Activated CD4-positive, alpha-beta T cell treated with anti-CD3 and anti-CD28 coated beads, Interleukin-2, amount 10 ng/mL, durations not matched to agents 7 days and 5 days (primary cell): ENCODE measurements at places on chromosomes 2 and 18. TPM values are rescaled to one million over a fixed set of nuclear protein-coding genes. Genes with fewer than 3 reads are reported as not detected.

Gene POTEC
- not detected for total RNA-seq

Gene KCNF1
- not detected for total RNA-seq

Gene CYS1
- total RNA-seq, result 0.15 TPM

Gene ABCB6
- total RNA-seq, result 10.0 TPM

Gene EFHD1
- 0.50 TPM for total RNA-seq

Gene IL1R1
- 1.3 TPM for total RNA-seq

Gene RGPD4
- 0.02 TPM for total RNA-seq

Gene SCN3A
- not detected for total RNA-seq

Gene ATP8B1
- total RNA-seq, result not detected

Gene IHH
- total RNA-seq, result not detected

Gene FAM110C
- total RNA-seq, result 0.22 TPM

Gene GCG
- not detected for total RNA-seq

Gene RAPGEF4
- total RNA-seq, result 0.77 TPM

Gene PUS10
- total RNA-seq, result 5.7 TPM

Gene CAPN14
- 0.12 TPM for total RNA-seq

Gene FSIP2
- total RNA-seq, result 0.17 TPM

- H3K36me3 ChIP-seq, result peaks cover 2% of the 10 kb centered on the region
- no peak overlapping the region for H3K4me3 ChIP-seq
- H3K27me3 ChIP-seq, result no peaks in the 10 kb centered on the region
- H3K4me1 ChIP-seq, result peaks cover 5% of the 10 kb centered on the region
- H3K27ac ChIP-seq, result peak overlapping the region; percentile 34
- no peak for DNase-seq
Observed at GRCh38 chr2:43080571-43081021, 145.8 kb downstream of the ZFP36L2 start.

GRCh38 chr2:180980106-180980942 lies at the start of gene UBE2E3:
UBE2E3 (plus strand) TSS chr2:180980605; CDS start chr2:180982043, 1,438 bp downstream.
- DNase-seq, result peak; percentile 79
- H3K4me1 ChIP-seq, result peaks cover 33% of the 10 kb centered on the region
- peaks cover 26% of the 10 kb centered on the region for H3K27me3 ChIP-seq
- peak within 1 kb of the TSS; percentile 98 for H3K27ac ChIP-seq

- H3K4me1 ChIP-seq, result no peaks in the 10 kb centered on the region
- H3K36me3 ChIP-seq, result no peaks in the 10 kb centered on the region
- H3K4me3 ChIP-seq, result no peak overlapping the region
- DNase-seq, result no peak
- H3K27ac ChIP-seq, result no peak overlapping the region
Observed at GRCh38 chr18:61655630-61656029, 237.2 kb downstream of the RNF152 start.

- no peaks in the 10 kb centered on the region for H3K27me3 ChIP-seq
- H3K4me3 ChIP-seq, result no peak overlapping the region
- H3K4me1 ChIP-seq, result peaks cover 2% of the 10 kb centered on the region
- no peaks in the 10 kb centered on the region for H3K36me3 ChIP-seq
- H3K27ac ChIP-seq, result no peak overlapping the region
- DNase-seq, result no peak
Observed at GRCh38 chr18:46423226-46423805, 233.7 kb downstream of the LOXHD1 start.

DNA sequence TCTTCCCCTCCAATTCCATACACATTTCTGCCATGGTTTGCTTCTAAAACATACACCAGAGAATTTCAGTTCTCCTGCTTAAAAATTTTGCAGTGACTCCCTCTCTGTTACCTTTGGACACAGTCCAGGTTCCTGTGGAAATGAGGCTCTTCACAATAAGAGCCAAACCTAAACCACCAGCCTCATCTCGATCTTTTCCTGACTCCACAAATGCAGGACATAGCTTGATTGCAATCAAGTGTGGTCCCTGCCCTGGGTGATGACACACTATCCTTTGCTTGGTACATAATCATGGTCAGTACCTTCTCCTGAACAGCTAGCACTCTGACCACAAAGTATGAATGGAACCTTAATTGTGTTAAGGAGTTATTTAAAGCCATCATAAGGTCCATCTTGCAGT lies 134.9 kb upstream of the CHAC2 start:
- no peak overlapping the region for H3K27ac ChIP-seq
- H3K36me3 ChIP-seq, result no peaks in the 10 kb centered on the region
- DNase-seq, result no peak
- H3K27me3 ChIP-seq, result no peaks in the 10 kb centered on the region

DNA sequence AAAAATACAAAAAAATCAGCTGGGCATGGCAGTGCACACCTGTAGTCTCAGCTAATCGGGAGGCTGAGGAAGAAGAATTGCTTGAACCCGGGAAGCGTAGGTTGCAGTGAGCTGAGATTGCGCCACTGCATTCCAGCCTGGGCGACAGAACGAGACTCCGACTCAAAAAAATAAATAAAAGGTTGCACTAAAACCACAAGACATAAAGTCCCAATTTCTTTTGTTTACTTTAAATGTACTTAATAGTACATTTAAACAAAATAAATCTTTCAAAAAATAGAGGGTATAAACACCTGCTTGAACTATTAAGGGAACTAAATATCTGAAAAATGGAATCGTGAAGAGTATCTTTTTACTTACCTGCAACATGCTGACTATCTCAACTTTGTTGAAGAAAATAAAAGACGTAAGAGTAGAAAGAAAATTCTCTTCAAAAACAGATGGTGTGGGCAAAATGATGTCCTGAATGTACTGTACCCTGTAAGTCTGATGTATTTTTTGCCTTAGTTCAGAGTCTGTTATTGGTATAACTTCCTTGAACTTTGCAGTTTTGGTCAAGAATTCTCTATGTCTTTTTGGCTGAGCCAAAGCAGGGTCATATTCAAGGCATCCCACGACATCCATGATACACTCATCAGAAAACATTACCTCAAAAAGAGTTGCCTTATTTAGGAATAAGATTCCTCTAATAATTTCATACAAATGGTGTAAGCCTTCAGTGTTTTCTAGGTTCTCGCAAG lies 19.2 kb downstream of the PPP4R3B start:
- peaks cover 52% of the 10 kb centered on the region for H3K36me3 ChIP-seq
- peaks cover 19% of the 10 kb centered on the region for H3K4me1 ChIP-seq
- DNase-seq, result no peak
- no peaks in the 10 kb centered on the region for H3K27me3 ChIP-seq

DNA sequence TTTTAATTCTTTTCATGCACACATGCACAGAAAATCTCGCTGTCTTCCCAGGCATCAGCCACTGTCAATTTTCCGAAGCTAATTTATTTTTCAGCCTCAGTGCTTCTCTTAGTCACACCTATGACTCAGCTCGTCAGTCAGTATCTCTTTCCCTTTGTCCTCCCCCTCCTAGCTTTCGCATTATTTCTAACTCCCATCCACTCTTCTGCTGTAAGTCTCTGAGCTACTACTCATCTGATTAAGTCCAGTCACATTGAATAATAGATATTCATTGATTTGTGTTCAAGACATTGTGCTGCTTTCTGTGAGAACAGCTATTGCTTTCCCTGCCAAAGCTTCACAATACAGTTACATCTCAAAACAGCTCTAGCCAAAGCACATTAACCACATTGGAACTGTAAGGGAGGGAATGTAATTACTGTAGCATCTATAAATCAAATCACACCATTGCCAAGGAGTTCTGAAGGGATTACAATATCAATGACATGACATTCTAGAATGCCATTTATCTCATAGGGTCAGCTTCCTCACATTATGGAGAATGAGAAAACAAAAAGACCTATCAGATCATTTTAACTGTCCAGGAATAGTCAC lies 89.4 kb downstream of the SCN3A start:
- no peaks in the 10 kb centered on the region for H3K36me3 ChIP-seq
- DNase-seq, result no peak
- no peaks in the 10 kb centered on the region for H3K4me1 ChIP-seq
- no peaks in the 10 kb centered on the region for H3K27me3 ChIP-seq
- H3K27ac ChIP-seq, result no peak overlapping the region

DNA sequence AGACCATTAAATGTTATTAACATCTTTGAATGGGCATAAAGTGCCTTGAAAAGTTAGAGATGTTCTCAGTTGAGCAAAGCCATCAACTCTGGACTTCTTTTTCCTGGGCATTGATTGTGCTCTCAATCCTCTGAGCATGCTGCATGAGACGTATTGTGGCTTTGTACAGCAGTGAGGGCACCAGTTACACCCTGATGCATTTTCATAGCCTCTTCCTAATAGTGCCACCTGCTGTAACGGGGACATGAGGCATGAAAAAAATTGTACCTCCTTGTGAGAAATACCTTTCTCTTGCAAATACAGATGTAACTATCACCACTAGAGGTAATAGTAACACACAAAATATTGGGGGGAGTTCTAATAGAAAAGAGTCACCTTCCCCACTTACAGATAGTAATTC lies 697.5 kb downstream of the TMEM182 start:
- H3K4me3 ChIP-seq, result no peak overlapping the region
- no peak for DNase-seq
- H3K27ac ChIP-seq, result no peak overlapping the region

- DNase-seq, result no peak
- peaks cover 6% of the 10 kb centered on the region for H3K27me3 ChIP-seq
- H3K27ac ChIP-seq, result no peak overlapping the region
- H3K4me3 ChIP-seq, result no peak overlapping the region
- H3K36me3 ChIP-seq, result peaks cover 6% of the 10 kb centered on the region
- peaks cover 43% of the 10 kb centered on the region for H3K4me1 ChIP-seq
Observed at GRCh38 chr2:64225491-64225890, 81.3 kb upstream of the PELI1 start.

- no peak overlapping the region for H3K27ac ChIP-seq
- H3K4me1 ChIP-seq, result no peaks in the 10 kb centered on the region
- DNase-seq, result no peak
Observed at GRCh38 chr2:48050711-48051110, 144.4 kb upstream of the FBXO11 start.

- no peaks in the 10 kb centered on the region for H3K27me3 ChIP-seq
- no peak overlapping the region for H3K4me3 ChIP-seq
- H3K36me3 ChIP-seq, result no peaks in the 10 kb centered on the region
- no peaks in the 10 kb centered on the region for H3K4me1 ChIP-seq
- no peak overlapping the region for H3K27ac ChIP-seq
- no peak for DNase-seq
Observed at GRCh38 chr2:71500426-71501079, 47.2 kb downstream of the DYSF start.

DNA sequence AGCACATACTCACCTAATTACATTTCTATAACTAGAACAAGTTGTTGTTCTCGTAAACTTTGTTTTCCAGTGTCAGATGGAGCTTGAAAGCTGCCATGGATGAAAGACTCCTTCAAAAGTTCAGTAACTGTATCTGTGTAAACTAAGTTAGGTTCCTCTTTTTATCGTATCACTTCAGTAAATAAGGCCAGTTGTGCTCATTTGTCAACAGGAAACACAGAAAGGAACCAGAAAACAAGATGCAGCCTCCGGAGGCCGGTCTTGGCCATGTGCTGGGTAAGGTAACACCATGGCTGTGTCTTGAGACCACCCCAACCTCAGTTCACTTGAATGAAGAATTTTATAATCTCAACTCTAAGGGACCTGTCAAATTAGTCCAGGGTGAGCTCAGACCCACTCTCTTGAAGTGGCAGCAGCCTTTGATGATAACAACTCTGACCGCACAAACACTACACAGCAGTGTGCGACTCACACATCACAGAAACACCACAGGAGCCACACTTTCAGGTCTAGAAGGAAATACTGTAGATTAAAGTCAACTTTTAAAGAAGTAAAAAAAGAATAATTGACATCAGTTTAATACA lies 213.8 kb downstream of the AFF3 start:
- no peak overlapping the region for H3K4me3 ChIP-seq
- no peak overlapping the region for H3K27ac ChIP-seq
- H3K36me3 ChIP-seq, result no peaks in the 10 kb centered on the region
- H3K27me3 ChIP-seq, result no peaks in the 10 kb centered on the region
- DNase-seq, result no peak

GRCh38 chr2:180125245-180125962 lies 118.3 kb upstream of the CWC22 start:
- no peak overlapping the region for H3K4me3 ChIP-seq
- H3K36me3 ChIP-seq, result no peaks in the 10 kb centered on the region

DNA sequence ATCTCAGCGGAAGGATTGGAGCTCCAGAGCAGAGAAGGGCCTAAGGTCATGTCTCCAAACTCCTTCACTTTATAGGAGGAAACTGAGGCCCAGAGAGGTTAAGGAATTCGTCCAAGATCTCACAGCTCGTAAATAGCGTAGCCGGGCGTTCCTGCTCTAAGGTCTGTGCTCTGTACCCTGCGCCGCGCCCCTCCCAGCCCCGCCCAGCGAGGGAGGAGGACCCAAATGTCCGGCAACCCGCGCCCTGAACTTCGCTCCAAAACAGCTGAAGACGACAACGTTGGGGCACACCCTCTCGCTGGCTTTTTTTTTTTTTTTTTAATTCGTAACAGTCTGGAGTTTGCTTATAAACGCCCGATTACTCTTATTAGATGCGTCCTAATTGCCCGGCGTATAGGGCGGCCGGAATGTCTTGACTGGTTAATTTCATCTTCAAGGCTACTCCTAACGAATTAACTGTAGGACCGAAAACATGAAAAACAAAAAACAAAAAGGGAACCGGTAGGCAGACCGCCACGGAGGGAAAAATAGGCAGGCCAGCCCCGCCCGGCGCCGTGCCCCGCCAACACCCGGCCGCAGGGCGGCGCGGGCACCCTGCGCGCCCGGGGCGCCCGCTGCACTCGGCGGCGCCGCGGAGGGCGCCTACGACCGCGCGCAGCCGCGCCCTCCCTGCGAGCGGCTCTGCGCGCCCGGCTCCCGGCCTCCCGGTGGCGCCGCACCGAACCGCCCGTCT lies 928 bp upstream of the FOSL2 start:
- peaks cover 2% of the 10 kb centered on the region for H3K36me3 ChIP-seq
- peak overlapping the region; percentile 81 for H3K4me3 ChIP-seq
- peaks cover 37% of the 10 kb centered on the region for H3K4me1 ChIP-seq
- peak; percentile 79 for DNase-seq
- H3K27ac ChIP-seq, result peak overlapping the region; percentile 96
- H3K27me3 ChIP-seq, result peaks cover 2% of the 10 kb centered on the region

DNA sequence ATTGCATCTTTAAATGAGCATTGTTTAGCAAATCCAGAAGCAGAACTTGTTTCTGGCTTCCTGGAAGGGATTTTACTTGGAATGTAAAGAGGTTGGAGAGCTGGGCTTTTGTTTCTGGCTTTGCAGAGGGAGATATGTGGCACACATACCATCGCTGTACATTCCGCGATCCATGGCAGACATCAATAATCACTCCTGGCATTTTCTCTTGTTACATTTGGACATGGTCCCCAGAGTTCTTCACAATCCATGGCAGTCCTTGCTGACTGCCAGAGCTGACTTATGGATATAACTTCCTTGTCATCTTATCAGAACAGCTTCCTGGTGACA lies 445.6 kb upstream of the SPRED2 start:
- no peak overlapping the region for H3K27ac ChIP-seq
- no peaks in the 10 kb centered on the region for H3K36me3 ChIP-seq
- H3K27me3 ChIP-seq, result no peaks in the 10 kb centered on the region
- H3K4me1 ChIP-seq, result no peaks in the 10 kb centered on the region

- H3K36me3 ChIP-seq, result no peaks in the 10 kb centered on the region
- no peak overlapping the region for H3K27ac ChIP-seq
- H3K4me1 ChIP-seq, result no peaks in the 10 kb centered on the region
Observed at GRCh38 chr18:67222887-67223286, 293.6 kb downstream of the DSEL start.
